ENCODE measurements at places on chromosomes 5 and 9.

DNA sequence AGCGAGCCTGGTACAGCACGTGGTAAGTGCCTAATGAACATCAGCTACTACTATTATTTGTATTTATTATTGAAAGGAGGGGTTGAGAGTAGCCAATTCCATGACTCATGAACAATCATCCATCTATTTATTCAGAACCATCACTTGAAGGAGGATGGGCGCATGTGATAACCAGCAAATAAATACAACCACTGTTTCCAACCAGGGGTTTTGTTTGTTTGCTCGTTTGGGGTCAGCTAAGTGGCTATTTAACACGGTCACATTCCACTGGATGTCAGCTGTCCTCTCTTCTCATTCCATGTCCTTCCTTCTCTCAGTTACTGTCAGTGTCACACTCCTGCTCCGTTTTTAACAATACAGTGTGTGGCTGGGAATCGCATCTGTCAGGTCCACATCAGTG, 8.6 kb downstream of the RAPGEF1 start:
- DNase-seq: peak; percentile 42

DNA sequence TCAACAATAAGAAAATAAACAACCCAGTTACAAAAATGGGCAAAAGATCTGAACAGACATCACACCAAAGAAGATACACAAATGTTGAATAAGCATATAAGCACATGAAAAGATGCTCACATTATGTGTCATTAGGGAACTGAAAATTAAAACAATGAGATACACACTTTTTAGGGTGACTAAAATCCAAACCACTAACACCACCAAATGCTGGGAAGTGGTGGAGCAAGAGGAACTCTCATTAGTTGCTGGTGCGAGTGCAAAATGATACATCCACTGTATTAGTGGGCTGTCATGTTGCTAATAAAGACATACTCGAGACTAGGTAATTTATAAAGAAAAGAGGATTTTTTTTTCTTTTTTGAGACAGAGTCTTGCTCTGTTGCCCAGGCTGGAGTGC, 329.1 kb downstream of the TMEM38B start:
- DNase-seq: no peak

GRCh38 chr5:158421319-158421718, 562.4 kb upstream of the CLINT1 start:
- no peak for DNase-seq

- peak; percentile 55 for DNase-seq
Measured at GRCh38 chr9:38160613-38161215, 91.7 kb upstream of the SHB start.

DNA sequence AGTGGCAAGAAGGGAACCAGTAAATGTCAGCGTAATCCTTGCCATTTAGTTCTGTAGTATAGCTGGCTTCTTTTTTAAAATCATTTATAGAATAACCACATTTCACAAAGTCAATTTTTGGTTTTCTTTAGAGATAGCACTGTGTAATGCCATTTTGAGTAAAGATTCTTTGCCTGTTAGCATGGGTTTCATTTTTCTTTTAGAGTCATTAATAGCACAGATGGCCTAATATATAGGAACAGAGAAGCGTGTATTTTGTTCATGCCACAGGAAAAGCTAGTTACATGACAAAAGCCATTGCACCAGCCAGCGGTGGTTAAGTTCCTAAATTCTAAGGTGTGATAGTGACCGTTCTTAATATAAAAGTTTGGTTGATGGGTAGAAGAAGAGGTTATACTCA, 1363.9 kb downstream of the MAT2B start:
- no peak for DNase-seq

GRCh38 chr9:136928591-136928990, 15.9 kb downstream of the FBXW5 start:
- no peak for DNase-seq

DNA sequence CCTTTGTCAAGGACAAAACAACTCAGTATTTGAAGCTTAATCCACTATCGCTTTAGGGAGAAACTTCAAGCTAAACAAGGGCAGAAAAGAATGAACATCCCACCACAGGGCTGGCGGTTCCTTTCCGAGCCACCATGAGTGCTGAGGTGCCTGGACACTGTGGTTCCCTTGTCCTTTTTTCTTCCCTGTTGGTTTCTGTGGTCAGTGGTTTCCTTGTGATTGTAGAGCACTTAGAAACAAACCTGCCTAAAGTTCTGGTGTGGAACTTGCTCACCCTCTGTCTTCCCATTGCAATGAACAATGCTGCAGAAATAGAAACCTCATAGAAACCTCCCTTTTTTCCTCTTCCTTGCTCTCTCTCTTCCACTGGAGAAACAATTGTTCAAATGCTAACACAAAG, 79.3 kb upstream of the TBC1D2 start:
- no peak for DNase-seq

GRCh38 chr5:145939540-145940065, 3.2 kb downstream of the SH3RF2 start:
- DNase-seq: no peak

GRCh38 chr5:1201327-1202025, at the start of gene SLC6A19:
SLC6A19 (plus strand) TSS chr5:1201595; CDS start chr5:1201651, 56 bp downstream.
- DNase-seq: no peak

DNA sequence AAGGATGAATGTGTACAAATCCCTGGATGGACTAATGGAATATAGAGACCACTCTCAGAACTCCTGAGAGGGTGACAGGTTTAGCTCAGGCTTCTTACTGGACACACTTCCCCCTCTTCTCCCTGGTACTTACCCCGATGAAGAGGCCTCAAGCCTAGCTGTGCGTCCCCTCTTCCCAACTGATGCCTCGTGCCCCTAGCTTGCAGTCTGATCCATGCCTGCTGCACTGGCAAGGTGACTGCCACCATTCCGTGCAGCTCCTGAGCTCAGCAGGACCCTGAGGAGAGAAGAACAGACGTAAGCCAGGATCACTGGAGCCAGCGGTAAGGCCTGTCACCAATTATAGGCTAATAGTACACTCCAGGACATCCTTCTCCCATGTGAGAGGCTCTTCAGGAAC, 5.5 kb upstream of the STOML2 start:
- no peak for DNase-seq

- no peak for DNase-seq
Measured at GRCh38 chr5:148343603-148344487, 8.5 kb downstream of the SPINK9 start.

GRCh38 chr5:132549576-132549975, 6.3 kb upstream of the IL5 start:
- DNase-seq: no peak

- DNase-seq: no peak
Measured at GRCh38 chr9:35828716-35829083, at the start of gene FAM221B. FAM221B (minus strand) TSS chr9:35828732; CDS start chr9:35826161, 2,571 bp downstream.

- no peak for DNase-seq
Measured at GRCh38 chr5:156951359-156951758, 11.7 kb downstream of the TIMD4 start.

GRCh38 chr9:122065923-122066629, 27.0 kb downstream of the TTLL11 start:
- no peak for DNase-seq

- no peak for DNase-seq
Measured at GRCh38 chr5:81016116-81016515, 56.0 kb downstream of the RASGRF2 start.

Data from fibroblast of mammary gland (primary cell).